SW 1271 (cell line): ENCODE measurements at places on chromosomes 1 and 21.

GRCh38 chr21:38041493-38041892 is 125.2 kb upstream of the KCNJ6 start:
- DNase-seq, result no peak

DNA sequence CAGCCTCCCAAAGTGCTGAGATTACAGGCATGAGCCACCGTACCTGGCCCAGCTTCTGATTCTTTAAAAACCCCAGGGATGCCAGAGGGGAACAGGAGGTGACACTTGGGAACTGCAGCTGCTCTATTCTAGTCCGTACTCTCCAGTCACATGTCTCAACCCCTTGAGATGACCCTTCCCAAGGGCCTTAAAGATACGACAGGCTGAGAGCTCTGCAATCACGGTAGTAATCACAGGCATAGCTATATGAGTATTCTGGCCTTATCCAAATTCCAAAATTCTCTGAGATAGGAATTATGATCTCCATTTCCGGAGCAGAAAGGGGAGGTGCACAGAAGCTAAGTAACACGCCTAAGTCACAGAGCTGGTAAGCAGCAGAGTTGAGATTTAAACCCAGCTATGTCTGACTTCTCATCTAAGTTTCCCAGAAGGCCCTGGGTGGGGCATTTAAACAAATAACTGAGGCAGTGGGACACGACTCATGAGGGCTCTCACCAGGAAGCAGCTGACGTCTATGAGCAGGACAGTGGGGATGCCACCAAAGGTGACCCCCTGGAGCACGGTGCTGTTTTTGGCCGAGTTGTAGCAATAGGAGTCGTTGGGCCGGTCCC is 5.2 kb downstream of the TMEM63A start:
- DNase-seq, result no peak

DNA sequence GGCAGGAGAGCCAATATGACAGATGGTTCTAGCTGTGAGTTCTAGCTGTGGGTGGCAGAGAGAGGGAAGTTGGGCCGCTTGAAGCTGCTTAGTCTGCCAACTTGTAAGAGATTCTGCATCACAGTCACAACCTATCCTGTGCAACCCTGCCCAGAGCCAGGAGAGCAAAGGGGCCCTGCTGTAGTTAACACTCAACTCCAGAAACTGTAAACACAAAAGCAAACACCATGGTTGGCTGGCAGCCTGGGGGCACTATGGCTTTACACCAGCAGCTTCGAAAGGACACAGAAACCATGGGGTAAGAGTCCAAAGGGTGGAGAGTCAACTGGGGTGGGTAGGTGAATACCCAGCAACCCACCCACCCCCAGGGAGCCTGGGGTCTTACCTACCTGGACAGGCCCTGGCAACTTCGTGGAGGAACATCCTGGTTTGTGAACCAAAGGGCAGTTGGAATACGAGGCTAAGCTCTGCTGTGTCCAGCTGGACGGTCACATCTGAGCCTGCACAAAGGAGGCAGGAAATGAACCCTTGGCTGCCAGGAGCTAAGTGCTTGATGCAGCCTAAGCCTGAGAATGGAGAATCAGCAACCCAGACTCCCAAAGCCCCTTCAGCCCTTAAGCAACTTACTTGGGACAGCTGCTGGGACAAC is 6.4 kb downstream of the INPP5B start:
- DNase-seq, result no peak

- DNase-seq, result no peak
These were observed 9.3 kb downstream of the KIF21B start for GRCh38 chr1:201013991-201014815.

GRCh38 chr1:25695771-25696311 is 79.2 kb downstream of the MAN1C1 start:
- no peak for DNase-seq

- DNase-seq, result no peak
These were observed 2.7 kb upstream of the LHX9 start for GRCh38 chr1:197914510-197914909.

DNA sequence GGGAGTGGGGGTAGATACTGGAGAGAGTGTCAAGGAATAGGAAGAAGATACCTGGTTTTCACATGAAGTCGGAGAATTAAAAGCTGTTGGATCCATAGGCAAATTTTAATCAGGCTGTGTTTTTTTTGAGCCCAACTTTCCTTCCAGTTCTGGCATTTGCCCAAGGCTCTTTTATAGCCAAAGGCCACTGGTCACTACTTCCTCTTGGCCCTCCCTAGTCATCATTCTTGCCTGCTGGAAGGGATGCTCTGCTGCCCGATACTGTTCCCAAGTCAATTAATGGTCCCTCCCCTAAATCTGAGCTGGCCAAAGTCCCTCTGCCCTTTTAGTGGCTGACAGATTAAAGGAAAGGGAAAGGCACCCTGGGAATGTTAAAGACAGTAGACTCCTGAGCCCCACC is 102.8 kb upstream of the ZNF648 start:
- DNase-seq, result no peak

DNA sequence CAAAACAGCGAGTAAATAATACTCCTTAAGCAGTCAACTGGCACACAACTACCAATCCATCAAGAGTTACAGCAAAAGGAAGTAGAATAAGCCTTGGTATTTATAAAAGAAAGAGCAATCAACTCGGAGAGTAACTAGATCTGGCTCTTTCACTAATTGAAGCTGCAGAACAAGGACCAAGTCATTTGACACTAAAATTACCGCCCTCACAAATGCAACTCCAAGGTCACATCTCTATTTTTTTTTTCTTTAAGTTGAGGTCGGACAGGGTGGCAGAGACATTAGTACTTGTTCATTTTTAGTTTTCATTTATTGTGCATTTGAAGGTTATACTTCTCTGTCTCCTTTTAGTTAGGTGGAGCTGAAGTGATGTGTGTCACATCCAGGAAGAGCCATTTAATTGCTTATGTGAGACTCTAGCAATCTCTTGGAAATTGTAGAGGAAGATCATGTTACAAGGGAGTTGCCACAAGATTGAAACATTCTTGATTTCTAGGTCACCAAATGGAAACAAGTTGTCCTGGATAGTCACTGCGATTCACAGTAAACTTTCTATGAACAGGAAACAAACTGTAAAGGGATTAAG is 138.1 kb upstream of the ADAMTS5 start:
- DNase-seq, result no peak

GRCh38 chr1:19647643-19648042 is 3.5 kb downstream of the NBL1 start:
- DNase-seq, result no peak

- no peak for DNase-seq
These were observed 87.8 kb downstream of the HLX start for GRCh38 chr1:220966881-220967611.

- DNase-seq, result no peak
These were observed 176.9 kb upstream of the FMN2 start for GRCh38 chr1:239914751-239915231.

- no peak for DNase-seq
These were observed 161.8 kb downstream of the PCBP3 start for GRCh38 chr21:45805321-45805720.

DNA sequence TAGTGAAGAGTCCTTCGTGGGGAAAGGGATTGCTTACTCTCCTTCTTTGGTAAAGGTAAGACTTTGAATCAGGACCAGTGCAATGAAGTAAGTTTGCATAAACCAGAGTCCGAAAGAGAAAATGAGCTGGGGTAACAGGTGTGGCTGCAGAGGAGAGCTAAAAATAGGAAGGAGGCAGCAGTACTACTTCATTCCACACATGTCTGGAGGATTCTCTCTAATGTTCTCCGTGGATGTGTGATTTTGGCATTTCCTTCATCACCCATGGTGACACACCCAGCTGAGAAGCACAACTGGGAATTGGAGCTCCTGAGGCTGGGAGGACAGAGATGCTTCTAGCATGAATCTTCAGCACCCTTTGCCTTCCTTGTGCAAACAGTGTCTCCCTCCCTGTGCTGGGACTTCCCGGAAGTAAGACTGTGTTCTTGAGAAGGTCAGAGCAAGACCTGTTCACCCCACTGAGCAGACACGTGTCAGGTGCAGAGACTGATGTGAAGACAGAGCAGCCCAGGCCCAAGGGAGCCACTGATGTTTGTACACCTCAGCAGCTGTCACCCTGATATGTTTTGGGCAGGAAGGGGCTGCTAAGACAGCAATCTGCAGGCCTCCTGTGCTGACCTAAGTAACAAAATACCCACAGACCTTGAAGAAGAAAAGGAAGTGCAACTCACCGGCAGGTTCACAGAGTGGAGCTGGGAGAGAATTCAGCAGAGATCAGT is 13.3 kb downstream of the FCRL1 start:
- no peak for DNase-seq

DNA sequence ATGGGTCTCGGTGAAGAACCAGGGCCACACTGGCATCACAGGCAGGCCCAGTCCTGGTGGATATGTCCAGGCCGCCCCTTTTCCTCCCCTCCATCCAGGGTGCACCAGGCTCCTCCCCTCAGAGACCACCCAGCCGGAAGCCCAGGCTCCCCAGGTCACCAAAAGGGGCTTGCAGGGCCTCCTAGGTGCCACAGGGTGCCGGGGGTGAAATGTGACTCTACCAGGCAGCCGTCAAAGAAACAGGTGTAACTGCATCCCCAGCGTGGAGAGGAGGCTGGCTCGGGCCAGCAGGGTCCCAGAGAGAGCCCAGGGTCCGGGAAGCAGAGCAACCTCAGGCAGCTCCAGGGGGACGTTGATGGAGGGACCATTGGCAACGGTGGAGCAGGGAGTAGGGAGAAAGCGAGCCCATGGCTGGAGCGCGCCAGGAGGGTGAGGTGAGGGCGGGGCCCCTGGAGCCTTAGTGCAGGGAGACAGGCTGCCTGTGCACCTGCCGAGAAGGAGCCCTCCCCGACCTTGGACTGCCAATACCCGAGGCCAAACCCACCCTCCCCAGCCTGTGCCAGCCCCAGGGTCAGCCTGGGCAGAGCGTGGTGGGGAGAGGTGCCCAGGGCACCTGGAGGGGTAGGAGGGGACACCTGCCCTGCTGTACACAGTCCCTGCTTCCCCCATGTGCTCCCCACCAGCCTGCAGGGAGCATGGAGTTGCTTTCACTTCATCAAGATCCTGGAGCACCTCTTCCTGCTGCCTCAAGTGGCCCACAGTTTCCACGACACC is 48.3 kb upstream of the POFUT2 start:
- no peak for DNase-seq

DNA sequence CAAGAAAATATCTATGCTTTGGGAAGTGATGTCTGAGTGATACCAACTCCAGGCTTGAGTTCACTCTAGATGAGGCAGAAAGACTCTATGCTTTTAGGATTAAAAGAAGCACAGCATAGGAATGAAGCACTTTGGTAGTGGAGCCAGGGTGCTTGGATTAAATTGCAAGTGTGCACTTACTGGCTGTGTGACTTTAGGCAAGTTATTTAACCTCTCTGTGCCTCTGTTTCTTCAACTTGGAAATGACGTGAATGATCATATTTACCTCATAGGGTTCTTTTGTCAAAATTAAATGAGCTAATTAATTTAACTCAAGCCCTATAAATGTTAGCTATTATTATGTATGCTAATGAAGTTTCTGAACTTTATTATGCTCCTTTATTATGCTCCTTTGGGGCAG is 446.1 kb downstream of the TTLL7 start:
- DNase-seq, result no peak

DNA sequence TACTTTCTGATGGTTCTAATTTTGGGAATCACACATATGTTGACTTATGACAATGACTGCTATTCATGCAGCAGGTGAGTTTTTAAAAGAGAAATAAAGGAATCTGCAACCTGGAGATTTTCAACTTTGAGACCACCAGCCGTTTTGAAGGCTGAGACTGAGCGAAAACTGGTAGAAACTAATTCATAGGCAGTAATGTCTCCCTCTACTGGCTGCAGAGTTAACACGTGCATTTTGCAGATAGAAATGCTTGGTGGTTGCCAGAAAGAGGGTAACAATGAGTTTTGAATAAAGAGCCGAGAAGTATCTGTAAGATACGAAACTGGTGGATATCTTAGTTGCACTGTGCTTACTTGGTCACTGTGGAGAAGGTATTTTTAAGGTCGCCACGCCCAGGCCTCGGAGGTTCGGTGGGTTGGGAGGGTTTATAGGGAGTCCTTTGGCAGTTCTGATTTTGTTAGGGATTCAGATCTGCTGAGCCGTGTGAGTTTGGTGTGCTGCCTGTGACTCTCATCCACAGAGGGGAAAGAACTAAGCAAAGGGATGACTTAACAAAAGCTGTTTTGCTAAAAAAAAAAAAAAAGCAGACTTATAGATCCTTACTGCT is 83.0 kb downstream of the RYR2 start:
- no peak for DNase-seq

- no peak for DNase-seq
These were observed 28.7 kb upstream of the SLC45A3 start for GRCh38 chr1:205709059-205709398.

GRCh38 chr21:39984286-39984991 is 117.2 kb downstream of the PCP4 start:
- DNase-seq, result no peak

DNA sequence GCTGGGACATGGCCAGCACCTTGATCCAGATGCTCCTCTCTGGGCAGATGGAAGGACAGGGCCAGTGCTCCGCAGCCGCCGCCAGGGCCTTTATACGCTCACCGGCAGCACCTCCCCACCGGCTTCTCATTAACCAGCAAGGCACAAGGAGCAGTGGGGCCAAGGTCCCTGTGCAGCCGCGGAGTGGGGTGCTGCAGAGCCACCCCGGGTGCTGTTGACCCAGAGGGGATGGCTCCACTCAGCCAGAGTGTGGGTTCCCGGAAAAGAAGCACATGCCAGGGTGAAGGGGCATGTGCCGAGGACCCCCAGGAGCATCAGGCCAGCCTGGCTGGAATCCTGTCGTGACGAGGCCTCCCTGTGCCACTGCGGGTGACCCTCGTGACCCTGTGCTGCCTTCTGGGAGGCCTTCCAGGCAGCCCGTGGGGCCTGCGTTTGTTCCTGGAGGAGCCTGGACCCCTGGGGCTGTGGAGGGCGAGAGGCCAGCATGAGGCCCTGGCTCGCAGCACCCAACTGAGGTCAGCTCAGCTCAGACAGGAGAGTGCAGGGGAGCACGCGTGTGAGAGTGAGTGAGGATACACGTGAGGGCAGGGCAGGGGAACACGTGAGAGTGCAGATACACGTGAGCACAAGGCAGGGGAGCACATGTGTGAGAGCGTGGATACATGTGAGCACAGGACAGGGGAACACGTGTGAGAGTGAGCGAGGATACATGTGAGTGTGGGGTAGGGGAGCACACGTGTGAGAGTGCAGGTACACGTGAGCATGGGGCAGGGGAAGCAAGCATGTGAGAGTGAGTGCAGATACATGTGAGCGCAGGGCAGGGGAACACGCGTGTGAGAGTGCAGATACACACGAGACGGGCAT is at the start of gene FTCD:
Gene FTCD, minus strand, starts transcription at position 66 of the 864 bp plus-strand sequence. Its CDS starts 56 bp downstream, at position 10.
- DNase-seq, result no peak

DNA sequence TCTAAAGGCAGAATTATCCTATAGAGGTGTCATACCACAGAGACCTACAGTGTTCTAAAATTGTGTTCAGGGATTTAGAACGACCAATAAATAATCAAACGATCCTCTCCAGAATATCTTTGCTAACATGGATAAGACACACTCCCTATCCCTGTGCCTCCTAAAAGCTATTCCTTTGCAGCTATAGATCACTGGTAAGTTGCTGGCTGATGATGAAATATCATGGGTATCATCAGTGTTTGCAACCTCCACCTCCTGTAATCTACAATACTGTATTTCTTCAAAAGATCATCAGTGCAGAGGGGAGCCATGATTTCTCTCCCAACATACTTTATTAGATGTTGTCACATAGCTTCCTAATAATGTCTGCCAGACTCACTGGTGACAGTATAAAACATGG is 201.9 kb downstream of the NTNG1 start:
- no peak for DNase-seq
